ENCODE measurements at places on chromosomes 16 and 17.

DNA sequence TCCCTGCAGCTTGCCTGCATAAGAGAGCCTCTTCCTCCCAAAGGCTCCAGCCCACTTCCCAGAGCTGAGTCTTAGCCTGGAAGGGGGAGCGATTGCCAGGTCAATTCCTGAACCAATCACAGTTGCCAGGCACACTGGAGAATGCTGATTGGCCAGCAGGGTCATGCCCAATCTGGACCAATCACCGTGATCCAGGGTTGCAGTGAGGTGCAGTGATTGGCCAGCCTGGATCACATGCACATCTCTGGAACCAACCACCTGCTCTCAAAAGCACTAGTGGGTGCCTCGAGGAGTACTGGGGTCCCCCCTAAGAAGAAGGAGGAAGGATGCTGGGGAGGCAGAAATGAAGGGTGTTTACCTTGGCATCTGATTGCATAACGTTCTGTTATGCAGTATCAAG is 18.4 kb downstream of the NAGPA start:
- DNase-seq: no peak

DNA sequence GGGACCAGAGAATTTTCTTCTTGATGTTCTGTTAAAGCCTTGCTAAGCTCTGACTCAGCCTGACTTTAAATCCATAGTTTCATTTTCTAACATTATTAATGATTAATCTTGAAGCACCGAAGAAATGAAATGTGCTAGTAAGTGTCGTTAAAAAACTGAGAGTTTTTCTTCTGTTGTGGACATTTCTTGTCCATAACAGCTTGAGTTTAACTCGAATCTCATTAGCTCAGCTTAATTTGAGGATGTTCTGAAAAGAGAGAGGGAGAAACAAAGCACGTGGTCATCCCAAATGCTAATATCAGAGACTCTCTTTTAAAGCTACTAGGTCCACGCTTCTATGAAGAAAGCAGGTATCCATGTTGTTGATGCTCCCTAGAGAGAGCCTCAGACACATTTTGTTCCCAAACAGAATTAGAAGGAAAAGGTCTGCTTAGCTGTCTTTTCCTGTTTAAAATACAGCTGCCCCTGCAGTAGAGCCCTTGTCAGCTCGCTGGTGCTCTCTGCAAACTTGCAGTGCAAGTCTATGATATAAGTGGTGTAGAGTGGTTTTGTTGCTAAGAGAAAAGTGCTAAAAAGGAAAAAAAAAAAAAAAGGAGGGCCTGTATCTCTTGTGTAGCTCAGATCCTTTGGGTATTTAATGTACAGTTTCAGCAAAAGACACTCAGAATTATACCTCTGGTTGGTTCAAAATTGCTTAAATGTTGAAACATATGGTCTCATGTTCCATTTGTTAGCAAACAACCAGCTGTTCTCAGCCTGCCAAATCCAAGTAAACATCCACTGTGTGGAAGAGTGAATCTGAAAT is 191.1 kb upstream of the TBX2 start:
- no peak for DNase-seq

DNA sequence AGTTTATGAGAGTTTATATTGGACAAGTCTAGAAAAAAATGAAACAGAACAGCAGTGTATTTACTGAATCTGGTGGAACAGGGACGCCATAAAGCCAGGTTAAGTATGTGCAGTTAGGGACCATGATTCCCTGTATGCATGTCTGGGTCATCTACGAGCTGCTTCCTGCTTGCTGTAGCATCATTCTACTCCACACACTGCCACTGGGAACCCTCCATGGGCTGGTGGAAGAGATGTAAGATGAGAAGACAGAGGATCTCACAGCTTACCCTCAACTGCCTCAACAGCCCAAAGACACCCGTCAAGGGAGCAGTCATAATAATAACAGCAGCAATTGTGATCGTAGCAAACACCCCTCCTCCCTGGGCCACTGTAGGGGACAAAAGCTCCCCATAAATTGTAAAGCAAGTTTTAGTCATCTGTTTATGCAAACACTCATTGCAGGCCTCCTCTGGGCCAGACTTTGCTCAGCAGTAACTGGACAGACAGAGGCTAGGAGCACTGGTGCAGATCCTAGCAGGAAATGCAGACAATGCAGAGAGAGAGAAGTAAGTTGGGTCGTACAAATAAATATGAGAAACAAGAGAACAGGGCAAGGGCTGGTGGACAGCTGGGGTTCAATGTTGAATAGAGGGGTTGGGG is 188.0 kb downstream of the SOX9 start:
- no peak for DNase-seq

DNA sequence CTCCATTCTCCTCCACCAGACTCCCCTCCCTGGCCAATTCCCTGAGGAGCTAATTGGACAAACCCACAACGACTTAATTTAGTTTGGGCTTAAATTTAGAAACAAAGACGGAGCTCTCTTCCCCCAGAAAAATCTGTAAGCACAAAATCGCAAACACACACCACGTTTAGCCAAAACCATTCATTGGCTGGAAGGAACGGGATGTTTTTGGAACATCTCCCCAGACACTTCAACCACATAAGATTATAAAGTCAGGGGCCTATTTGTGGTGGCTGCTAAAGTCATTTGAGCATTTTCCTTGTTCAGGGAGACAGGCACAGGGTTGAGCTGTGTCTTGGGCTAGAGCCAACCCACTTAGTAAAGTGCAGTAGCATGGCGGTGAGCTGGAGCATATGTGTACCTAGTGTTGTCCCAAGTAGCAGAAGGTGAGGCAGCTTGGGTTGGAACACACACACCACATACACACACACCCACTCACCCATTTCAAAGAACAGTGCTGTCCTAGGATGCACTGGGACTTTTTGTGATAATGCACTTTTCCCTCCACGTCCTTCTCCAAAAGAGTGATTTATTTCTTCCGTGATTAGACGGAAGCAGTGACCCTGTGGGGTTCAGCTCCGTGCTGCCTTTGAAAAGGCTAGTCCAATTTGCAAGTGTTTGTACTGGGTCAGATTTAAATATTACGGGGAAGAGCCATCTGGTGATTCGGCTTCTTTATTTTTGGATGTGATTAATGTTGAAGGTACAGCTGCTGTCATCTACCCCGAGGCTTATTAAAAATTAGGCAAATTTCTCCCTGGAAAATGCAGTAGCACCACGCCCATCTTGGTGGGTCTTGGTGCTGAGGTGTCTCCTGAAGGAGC is 32.2 kb downstream of the ELAC2 start:
- no peak for DNase-seq

DNA sequence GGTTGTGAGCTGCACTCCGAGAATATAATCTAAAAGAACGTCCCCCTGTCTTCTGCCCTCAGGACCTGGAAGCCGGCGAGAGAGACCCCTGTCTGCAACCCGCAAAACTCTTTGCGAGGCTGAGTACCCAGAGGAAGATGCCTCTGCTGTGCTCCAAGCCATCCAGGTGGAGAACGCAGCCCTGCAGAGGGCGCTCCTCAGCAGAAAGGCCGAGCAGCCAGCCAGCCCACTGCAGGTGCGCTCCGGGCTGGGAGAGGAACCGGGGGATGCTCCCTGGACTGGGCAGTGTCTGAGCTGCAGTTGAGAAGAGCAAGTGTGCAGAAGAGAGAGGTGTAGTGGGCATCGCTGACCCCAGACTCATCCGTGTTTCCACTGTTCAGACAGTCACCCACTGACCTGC is 148.3 kb downstream of the KATNIP start:
- DNase-seq: no peak

GRCh38 chr17:47850373-47850691 is 631 bp downstream of the SP6 start:
- no peak for DNase-seq

- no peak for DNase-seq
Observed at GRCh38 chr17:71378036-71378435, 742.8 kb upstream of the SOX9 start.

GRCh38 chr17:41634639-41635038 is 10.3 kb upstream of the KRT17 start:
- no peak for DNase-seq

DNA sequence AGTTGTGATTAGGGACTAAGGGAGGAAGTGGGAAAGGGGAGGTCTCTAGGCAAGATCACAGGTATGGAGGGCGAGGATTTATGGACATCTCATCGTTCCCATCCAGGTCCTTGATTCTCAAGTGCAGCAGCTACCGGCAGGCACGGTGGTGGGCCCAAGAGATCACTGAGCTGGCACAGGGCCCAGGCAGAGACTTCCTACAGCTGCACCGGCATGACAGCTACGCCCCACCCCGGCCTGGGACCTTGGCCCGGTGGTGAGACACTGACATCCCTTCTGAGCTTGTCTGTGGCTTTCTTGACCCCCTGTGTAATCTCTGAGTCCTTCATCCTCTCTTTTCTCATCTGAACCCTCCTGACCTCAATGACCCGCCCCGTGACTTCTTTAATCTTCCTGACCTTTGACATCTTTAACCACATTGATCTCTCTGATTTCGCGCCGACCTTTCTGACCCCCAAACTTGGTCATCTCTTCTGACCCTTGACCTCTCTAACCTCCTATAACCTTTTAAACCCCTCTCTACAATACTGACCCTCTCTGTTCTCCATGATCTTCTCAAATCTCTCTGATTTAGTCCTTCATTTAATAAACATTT is 3.8 kb downstream of the PLD2 start:
- no peak for DNase-seq

Measured in vagina (tissue), 2 donors.